ENCODE measurements at places on chromosomes 6 and 20. TPM values are rescaled to one million over a fixed set of nuclear protein-coding genes. Genes with fewer than 3 reads are reported as not detected.

DNA sequence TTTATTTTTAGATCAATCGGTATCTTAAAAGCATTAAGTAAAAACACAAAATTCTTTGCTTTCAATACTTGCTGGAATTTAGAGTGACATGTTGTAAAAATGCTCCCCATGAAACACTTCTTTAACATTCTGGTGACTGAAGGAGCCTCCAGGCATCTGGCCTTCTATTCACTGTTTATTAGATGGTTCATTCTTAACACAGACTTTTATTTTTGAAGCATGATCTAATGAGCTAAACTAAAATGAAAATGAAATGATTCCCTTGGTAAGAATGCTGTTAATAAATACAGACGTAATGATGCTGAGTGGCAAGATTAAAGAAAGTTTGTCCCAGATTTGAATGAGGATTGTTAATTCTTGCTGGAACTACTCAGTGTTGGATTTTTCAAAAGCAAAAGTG lies 698.4 kb downstream of the TENT5A start:
- no peak for DNase-seq
- no peaks in the 10 kb centered on the region for H3K4me1 ChIP-seq
- no peaks in the 10 kb centered on the region for H3K36me3 ChIP-seq

DNA sequence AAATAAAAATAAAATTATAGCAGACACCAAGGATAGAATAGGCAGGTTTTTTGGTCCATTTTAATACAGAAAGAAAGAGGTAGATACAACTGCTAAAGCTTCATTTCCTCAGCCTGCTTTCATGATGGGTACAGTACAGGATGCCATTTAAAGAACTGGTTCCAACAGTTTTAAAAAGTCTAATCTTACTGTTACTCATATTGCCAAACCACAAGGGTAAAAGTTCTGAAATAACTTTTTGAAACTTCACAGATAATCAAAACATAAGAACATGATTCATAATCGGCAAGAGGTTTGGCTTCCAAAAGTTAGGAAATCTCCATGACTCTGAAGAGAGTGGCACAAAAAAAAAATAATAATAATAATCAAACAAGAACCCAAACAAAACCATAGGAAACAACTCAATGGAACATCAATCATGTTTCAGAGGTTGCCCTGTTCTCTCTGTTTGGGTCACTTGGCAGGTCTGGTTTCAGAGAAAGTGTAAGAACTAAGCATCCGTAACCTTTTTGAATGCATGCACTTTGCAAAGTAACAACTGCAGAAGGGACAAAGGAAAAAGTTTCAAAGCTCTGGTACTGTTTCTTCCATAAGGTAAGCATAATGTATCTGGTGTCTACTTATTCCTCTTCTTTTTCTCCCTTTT lies 79.7 kb downstream of the SMLR1 start:
- no peak overlapping the region for H3K4me3 ChIP-seq
- DNase-seq: no peak
- no peak overlapping the region for H3K27ac ChIP-seq
- H3K27me3 ChIP-seq: no peaks in the 10 kb centered on the region
- no peaks in the 10 kb centered on the region for H3K36me3 ChIP-seq

The SCUBE3 gene
- total RNA-seq: 12.2 TPM

DNA sequence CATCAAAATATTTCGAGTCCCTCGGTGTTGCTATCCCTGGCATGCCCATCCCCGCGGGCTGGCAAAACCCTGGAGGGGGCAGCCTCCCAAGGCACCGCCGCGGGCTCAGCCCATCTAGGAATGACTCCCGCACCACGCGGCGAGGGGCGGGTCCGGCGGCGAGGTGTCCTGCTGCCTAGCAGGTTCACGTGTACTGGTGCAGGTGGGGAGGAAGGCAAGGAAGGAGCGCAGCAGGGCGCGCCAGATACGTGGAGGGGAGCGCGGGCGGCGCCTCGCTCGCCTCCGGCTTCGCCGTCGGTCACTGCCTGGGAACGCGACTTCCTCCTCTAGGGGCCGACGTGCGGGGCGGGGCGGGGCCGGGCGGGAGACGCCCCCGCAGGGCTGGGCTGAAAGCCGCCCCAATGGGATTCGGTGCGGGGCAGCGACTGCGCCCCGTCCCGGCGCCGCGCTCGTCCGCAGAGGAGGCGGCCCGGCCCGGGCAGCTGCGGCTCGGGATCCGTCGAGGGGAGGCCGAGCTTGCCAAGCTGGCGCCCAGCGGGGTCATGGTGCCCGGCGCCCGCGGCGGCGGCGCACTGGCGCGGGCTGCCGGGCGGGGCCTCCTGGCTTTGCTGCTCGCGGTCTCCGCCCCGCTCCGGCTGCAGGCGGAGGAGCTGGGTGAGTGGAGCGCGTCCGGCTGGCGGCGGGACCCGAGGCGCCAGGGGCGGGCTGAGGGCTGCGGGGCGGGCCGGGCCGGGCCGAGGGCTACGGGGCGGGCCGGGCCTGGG lies at the start of gene DCBLD1:
Gene DCBLD1, plus strand, starts transcription at position 435 of the 764 bp plus-strand sequence. Its CDS starts 108 bp downstream, at position 543.
- H3K27ac ChIP-seq: peak within 1 kb of the TSS; percentile 86
- no peaks in the 10 kb centered on the region for H3K36me3 ChIP-seq
- peak within 1 kb of the TSS; percentile 49 for H3K4me3 ChIP-seq

DNA sequence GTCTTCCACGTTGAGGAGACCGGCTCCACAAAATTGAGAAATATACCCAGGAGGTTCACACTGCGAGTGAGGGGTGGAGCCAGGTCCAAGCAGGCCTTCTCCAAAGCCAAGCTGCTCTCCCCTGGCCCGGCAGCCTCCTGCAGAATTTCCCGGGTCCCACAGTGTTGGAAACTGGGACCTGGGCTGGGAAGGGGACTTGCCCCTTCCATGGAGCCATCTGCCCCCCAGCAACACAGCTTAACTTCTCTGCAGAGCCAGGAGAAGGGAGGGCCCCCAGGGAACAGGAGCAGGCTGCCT lies 35.4 kb downstream of the MDFI start:
- H3K4me1 ChIP-seq: no peaks in the 10 kb centered on the region
- H3K27ac ChIP-seq: no peak overlapping the region
- H3K36me3 ChIP-seq: no peaks in the 10 kb centered on the region
- H3K4me3 ChIP-seq: no peak overlapping the region

The SLC2A10 gene
- 20.8 TPM for total RNA-seq

DNA sequence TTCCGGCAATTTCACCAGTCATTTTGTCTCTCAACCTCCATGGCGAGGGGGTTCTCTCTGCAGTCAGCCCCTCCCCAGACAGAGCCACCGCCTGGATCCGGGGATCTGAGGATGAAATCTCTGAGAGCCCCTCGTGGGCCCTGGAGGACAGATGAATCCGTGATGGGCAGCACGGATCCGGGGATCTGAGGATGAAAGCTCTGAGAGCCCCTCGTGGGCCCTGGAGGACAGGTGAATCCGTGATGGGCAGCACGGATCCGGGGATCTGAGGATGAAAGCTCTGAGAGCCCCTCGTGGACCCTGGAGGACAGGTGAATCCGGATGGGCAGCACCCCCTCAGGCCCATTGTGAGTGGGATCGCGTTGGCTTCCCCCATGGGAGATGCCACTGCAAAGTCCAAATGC lies 106.5 kb downstream of the DACT2 start:
- no peak overlapping the region for H3K27ac ChIP-seq
- no peaks in the 10 kb centered on the region for H3K27me3 ChIP-seq
- H3K36me3 ChIP-seq: no peaks in the 10 kb centered on the region
- DNase-seq: no peak

- H3K4me3 ChIP-seq: no peak overlapping the region
- no peaks in the 10 kb centered on the region for H3K27me3 ChIP-seq
- no peak overlapping the region for H3K27ac ChIP-seq
- DNase-seq: no peak
Observed at GRCh38 chr6:156698239-156699016, 78.8 kb upstream of the ARID1B start.

The GRIK2 gene
- 0.39 TPM for total RNA-seq

Data from adrenal gland (tissue), 19 donors.